ENCODE measurements at places on chromosomes 5 and 9.

- DNase-seq, result no peak
Measured at GRCh38 chr5:114634967-114635901, 273.4 kb downstream of the KCNN2 start.

GRCh38 chr9:114782586-114782985, 23.3 kb downstream of the TNFSF15 start:
- no peak for DNase-seq

DNA sequence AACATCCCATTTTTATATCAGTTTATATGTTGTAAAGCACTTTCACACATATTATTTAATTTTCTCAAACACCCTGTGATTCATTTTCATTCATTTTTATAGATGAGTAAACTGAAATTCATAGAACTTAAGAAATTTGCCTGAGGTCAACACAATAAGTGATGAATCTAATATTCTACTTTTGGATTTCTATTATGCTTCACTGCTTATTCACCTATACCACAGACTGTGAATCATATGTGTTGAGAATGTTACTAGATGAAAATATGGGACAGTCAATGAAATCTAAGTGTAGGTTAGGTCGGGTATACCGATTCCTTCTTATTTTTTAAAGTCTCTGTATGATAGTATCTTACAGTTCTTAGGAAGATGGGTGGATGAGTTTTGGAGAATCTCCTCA, 24.8 kb downstream of the CDC37L1 start:
- no peak for DNase-seq

- no peak for DNase-seq
Measured at GRCh38 chr5:109706095-109706494, 16.4 kb downstream of the MAN2A1 start.

DNA sequence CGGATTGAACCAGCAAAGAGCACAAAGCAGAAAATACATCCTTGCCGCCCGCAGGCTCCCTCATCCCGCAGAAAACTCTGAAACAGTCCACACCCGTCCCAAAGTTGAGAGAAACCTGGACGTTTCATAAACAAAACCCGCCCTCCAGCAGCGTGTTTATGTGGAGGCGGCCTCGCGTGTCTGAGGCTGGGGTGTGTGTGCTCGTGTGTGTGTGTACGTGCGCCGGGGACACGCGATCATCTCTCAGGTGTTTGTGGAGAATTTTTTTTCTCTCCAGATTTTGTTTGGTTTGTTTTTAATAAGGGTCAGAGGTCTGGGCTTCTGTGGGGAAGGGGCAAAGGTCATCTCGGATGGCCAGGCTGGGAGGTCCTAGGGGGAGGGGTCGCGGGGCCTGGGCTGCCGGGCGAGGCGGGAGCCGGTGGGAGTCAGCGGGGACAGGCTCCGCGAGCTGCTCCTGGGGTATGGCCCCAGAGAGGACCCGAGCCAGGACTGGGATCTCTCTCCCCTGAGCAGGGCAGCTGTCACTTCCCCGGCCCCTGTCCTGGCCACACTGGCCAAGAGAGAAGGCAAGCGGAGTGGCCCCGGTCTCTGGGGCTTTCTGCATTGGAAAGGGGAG, 206.4 kb downstream of the C9orf50 start:
- no peak for DNase-seq

DNA sequence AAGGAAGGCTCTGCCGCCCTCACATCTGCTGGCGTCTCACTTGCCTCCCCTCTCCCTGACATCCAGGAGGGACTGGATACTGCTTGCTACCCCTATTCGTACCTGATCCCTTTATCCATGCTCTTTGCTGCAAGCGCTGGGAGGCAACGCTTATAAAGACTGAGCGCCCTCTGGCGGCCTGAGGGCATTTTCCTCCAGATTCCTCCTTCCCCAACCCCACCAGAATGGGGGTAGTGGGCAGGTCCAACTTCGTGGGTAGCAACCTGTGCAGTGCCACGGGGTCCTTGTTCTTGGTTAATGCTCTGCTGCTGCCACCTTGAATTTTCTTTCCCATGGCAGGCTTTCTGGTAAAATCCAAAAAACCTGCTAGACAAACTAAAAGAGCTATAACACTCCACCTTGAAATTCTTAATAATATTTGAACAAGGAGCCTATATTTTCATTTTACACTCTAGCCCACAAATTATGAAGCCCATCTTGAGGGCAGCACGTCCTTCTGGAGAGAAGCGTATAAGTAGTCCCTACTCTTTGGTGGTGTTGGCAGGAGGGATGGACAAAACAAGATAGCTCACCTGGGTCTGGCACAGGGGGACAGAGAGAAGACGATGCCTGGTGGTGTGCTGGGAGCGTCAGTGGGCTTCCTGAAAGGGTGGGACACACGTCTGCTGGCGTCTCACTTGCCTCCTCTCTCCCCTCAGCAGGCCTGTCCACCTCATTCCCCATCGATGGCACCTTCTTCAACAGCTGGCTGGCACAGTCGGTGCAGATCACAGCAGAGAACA, 52.5 kb downstream of the JADE2 start:
- DNase-seq, result no peak

DNA sequence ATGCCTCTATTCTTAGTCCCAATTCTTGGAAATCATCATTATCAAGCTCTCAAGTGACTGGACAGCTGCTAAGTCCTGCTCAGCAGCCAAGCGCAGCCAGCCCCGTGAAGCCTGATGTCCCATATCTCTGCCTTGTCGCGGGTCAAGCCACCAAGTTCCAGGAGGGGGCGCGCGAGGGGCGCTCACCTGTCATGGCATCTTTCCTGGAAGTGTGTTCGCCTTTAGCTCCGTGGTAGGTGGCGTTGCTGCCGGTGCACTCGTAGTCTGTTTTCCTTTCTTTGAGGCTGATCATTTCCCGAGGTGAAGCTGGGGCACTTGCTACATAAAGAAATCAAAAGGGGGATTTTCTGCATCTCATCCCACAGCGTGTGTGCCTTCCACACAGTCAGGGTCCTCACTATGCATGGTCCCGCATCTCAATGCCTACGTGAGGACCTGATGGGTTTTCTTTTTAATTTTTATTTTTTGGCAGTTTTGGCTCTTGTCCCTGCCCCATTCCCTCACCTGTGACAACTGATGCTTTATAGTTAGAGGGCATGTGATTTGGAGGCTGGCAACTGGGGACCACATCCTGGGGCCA, 227.0 kb upstream of the DAP start:
- DNase-seq, result peak; percentile 5

- DNase-seq, result no peak
Measured at GRCh38 chr5:439636-440035, 3.3 kb upstream of the EXOC3 start.

DNA sequence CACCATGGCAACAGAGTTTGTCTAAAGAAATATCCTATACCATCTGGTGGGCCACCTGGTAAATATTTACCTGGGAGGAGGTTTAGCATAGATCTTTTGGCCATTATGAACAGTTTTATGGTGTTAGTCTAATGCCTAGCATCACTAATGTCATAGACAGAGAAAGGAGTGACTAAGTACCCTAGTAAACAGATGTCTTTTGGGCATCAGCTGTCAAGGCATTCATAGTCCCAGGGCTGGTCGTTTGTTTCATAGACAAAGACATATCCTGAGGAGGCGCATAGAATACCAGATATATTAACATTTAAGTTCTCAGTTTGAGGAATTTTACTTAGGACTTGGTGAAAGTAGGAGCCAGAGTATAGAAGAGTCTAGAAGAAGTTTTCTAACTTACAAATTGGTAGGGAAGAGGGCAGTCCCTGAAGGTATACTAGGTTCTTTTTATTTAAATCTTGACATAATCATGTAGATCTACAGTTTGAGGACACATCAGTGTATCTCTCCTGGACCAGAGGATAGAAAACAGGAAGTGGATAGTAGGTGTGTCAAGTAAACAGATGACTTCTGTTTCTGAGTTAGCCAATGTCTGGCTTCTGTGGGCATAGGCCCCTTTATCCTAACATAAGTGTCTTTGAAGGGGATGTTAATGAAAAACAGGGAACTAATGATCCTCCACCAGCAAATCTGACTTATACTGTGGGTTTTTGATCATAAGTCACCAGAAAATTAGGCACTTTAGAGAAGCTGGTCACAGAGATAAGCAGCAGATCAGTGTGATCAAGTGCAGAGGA, 105.0 kb upstream of the PRSS3 start:
- no peak for DNase-seq

- no peak for DNase-seq
Measured at GRCh38 chr5:163104464-163104863, 332.9 kb upstream of the CCNG1 start.

Data from GM12864 (cell line).